Transverse colon (tissue), 4 donors: ENCODE measurements at places on chromosomes 4 and X. TPM values are rescaled to one million over a fixed set of nuclear protein-coding genes. Genes with fewer than 3 reads are reported as not detected.

KLHL4 gene
- 0.16 TPM for total RNA-seq

CDX4 gene
- not detected for total RNA-seq

POLR2B gene
- total RNA-seq, result 50.9 TPM

CXorf49B gene
- not detected for total RNA-seq

GRCh38 chr4:19187096-19187495, 1064.6 kb upstream of the SLIT2 start:
- H3K27me3 ChIP-seq, result no peaks in the 10 kb centered on the region
- H3K4me1 ChIP-seq, result no peaks in the 10 kb centered on the region
- no peak overlapping the region for H3K4me3 ChIP-seq
- DNase-seq, result no peak
- no peaks in the 10 kb centered on the region for H3K36me3 ChIP-seq

DNA sequence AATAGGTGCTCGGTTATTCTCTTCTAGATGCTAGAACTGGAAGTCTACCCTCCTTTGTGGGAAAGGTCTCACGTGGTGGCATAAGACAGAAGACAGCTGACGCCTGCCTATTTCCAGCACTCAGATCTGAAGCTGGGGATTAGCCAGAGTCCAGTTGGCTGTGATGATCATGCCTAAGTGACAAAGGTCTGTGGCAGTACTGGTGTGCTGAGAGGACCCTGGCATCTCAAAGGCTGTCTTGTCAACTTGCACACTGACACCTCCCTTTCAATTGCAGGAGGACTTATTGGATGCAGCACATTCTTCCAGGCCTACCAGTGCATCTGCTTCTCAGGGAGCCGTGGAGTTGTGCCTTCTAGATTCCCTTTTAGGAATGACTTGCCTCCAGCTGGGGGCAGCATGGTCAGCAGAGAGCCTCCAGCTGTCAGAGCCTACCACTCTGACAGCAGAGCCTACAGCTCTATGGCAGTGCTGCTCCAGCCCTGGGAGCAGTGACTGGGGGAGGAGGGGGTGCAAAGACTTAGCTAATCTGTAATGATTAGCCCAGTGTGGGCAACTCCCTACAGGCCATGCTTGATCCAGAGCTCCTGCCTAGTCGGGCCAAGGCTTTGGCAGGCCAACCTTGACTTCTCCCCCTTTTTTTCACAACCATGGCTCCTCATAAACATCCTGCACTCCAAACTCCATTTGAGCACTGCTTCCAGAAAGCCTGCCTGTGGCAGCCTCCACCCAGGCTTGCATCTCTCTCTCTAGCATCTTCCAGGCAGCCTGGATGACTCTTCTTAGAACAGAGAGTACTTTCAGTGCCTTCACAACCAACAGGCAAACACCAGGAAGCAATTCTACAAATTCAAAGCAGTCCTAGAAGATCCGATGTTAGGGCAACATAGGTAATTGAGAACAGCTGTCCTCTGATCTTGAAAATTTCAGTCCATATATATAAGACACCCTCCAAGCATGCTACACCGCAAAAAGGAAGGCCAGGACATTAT, 13.8 kb upstream of the FGFBP2 start:
- no peaks in the 10 kb centered on the region for H3K27me3 ChIP-seq
- DNase-seq, result no peak
- no peaks in the 10 kb centered on the region for H3K36me3 ChIP-seq
- H3K4me3 ChIP-seq, result no peak overlapping the region

DNA sequence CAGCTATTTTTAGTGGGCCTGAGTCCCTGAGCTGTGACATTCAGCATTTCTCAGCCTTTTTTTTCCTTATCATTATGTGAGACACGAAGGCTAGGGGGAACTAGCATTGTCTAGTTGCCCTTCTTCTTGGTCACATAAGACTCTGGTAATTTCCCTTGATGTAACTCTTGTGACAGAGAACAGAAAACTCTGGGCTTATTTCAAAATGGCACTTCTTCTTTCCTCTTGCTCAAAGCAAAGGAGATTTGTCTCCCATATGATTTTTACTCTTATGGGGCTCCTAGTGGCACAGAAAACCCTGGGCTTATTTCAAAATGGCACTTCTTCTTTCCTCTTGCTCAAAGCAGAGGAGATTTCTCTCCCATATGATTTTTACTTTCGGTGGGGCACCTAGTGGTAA, 14.7 kb downstream of the ATXN3L start:
- no peak overlapping the region for H3K27ac ChIP-seq
- no peaks in the 10 kb centered on the region for H3K36me3 ChIP-seq
- no peaks in the 10 kb centered on the region for H3K27me3 ChIP-seq
- no peak overlapping the region for H3K4me3 ChIP-seq

- H3K4me3 ChIP-seq, result no peak overlapping the region
- H3K27ac ChIP-seq, result no peak overlapping the region
- H3K4me1 ChIP-seq, result no peaks in the 10 kb centered on the region
- no peaks in the 10 kb centered on the region for H3K27me3 ChIP-seq
These were observed 395.3 kb upstream of the PITX2 start for GRCh38 chr4:111018216-111018615.

- H3K4me1 ChIP-seq, result no peaks in the 10 kb centered on the region
- no peaks in the 10 kb centered on the region for H3K27me3 ChIP-seq
- no peak overlapping the region for H3K27ac ChIP-seq
- H3K36me3 ChIP-seq, result no peaks in the 10 kb centered on the region
- H3K4me3 ChIP-seq, result no peak overlapping the region
- no peak for DNase-seq
These were observed 617 bp upstream of the GPR34 start for GRCh38 chrX:41688156-41688555.

GRCh38 chrX:111114806-111115205, 18.8 kb downstream of the PAK3 start:
- no peaks in the 10 kb centered on the region for H3K27me3 ChIP-seq
- no peak overlapping the region for H3K27ac ChIP-seq
- no peaks in the 10 kb centered on the region for H3K4me1 ChIP-seq
- no peaks in the 10 kb centered on the region for H3K36me3 ChIP-seq
